Stimulated activated CD8-positive, alpha-beta memory T cell treated with anti-CD3 and anti-CD28 coated beads, Interleukin-7, amount 100 ng/mL, for 1 hour (primary cell): ENCODE measurements at places on chromosomes 13 and 19.

DNA sequence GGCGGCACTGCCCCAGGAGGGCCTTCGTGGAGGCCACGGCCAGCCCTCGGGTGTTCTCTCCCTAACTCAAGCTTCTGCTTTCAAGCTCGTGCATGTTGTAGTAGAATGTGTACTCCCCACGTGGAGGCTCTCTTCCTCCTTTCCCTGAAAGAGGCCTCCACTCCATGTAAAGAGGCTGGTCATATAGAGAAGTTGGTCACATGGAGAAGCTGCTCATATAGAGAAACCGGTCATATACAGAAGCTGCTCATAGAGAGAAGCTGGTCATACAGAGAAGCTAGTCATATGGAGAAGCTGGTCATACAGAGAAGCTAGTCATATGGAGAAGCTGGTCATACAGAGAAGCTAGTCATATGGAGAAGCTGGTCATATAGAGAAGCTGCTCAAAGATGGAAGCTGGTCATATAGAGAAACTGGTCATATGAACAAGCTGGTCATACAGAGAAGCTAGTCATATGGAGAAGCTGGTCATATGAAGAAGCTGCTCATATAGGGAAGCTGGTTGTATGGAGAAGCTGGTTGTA lies 152.5 kb downstream of the COL4A1 start:
- no peak for DNase-seq

- DNase-seq: no peak
Measured at GRCh38 chr13:36251526-36251925, 37.2 kb upstream of the SOHLH2 start.

DNA sequence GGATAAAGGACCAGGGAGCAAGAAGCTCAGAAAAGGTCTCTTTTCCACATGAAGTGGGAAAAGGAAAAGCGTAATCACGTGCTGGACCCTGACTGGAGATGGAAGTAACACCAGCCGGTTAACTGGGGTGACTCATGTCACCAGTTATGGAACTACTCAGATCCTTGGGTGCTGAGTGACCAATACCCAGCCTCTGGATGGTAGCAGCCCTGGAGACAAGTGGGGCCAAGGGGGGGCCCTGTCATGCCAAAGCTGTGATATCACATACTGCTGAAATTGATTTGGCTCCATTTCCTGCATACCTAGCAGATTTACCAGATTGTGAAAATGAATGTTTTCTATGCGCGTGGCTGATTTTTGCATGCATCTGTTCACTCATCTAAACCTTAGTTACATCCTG lies 158.9 kb downstream of the ZIC5 start:
- no peak for DNase-seq

GRCh38 chr13:77047649-77048343 lies 20.8 kb upstream of the FBXL3 start:
- DNase-seq: no peak

DNA sequence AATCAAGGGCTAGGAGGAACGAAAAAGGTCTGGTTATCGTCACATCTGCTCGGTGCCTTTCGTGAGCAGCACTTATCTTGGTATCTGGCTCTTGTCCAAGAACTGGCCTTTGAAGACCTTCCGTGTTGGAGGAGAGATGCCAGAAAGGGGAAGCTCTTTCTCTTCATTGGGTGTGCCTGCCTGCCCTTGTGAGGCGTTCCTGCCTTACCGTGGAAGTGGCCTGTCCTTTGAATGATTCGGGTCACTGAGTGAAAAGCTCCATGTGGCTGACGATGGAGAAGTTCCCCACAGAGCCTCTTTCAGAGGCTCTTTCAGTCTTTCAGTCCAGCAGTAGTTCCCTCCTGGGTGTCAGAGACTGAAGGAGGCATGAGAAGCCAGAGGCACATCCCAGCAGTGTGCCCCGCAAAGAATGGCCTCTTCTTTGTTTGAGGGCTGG lies 121.5 kb upstream of the SLC10A2 start:
- DNase-seq: no peak

- no peak for DNase-seq
Measured at GRCh38 chr13:111917086-111917485, 149.9 kb upstream of the SOX1 start.

DNA sequence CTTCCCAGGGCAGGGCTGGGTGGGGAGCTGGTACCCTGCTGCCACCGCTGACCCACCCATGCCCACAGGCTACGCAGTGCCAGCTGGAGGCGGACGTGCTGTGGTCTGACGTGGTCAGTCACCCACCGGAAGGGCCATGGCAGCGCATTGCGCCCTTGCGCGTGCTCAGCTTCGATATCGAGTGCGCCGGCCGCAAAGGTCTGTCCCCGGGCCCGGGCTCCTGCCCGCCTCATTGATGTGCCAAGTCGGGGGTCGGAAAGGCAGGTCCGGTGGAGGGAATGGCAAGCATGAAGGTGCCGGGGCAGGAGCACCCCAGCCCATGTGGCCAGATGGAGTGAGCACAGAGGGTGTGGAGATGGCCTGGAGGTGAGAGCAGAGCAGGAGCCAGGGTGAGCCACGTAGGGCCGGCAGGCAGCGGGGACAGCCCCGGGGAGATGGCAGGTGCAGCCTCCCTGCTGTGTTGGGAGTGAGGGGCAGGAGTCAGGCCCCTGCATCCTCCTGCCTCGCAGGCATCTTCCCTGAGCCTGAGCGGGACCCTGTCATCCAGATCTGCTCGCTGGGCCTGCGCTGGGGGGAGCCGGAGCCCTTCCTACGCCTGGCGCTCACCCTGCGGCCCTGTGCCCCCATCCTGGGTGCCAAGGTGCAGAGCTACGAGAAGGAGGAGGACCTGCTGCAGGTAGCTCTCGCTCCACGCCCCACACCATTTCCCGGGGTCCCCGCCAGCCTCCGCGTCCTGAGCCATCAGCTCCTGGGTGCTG lies 16.0 kb upstream of the SPIB start:
- DNase-seq: no peak

- no peak for DNase-seq
Measured at GRCh38 chr13:33541456-33541855, 255.9 kb upstream of the STARD13 start.

- no peak for DNase-seq
Measured at GRCh38 chr13:76397413-76397812, 488.8 kb downstream of the KCTD12 start.

DNA sequence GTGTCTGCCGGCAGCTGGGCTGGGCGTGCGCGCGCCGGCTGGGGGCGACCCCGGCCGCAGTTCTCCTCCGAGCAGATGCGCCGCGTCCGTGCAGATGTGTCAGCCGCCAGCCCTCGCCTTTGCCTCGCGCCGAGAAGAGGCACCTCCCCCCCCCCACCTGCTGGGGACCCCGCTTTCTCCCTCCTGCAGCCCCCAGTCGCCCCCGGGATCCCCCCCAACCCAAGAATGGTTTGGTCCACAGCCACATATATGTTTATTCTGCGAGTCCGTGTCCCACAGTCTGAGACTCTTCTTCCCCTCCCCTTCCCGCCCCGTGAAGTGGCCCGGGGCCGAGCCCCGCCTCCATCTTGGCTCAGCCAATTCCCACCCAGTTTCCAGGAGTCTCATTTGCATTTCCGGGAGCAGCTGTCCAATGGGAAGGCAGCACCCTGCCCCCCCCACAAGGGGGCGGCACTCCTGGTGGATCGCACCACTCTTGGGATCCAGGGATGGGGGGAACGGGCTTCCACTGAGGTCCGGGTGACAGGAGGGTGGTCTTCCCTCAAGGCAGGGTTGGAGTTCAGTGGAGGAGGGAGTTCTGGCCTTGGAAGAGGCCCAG lies 8.6 kb downstream of the ISOC2 start:
- DNase-seq: no peak

GRCh38 chr13:32023698-32024097 lies 7.9 kb upstream of the FRY start:
- no peak for DNase-seq
